Stimulated activated CD8-positive, alpha-beta memory T cell treated with anti-CD3 and anti-CD28 coated beads, Interleukin-4, amount 100 ng/mL, for 1 hour (primary cell): ENCODE measurements at places on chromosomes 13 and 19.

GRCh38 chr19:39212375-39212742 lies 8.3 kb upstream of the SYCN start:
- peak; percentile 5 for DNase-seq

- no peak for DNase-seq
These were observed 395.0 kb downstream of the PCDH9 start for GRCh38 chr13:66835040-66835628.

DNA sequence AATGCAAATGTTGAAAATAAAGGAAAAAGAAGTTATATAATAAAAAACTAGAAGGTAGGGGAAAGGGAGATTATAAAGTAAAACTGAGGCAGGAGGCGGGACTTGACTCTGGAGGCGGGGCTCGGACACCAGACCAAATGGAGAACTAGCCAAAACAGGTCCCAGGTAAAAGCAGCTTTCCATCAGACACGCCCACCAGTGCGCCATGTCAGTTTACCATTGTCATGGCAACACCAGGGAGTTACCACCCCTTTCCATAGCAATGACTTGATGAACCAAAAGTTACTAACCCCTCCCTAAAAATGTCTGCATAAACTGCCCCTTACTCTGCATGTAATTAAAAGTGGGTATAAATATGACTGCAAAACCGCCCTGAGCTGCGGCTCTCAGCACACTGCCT lies 70.9 kb downstream of the PEPD start:
- no peak for DNase-seq

DNA sequence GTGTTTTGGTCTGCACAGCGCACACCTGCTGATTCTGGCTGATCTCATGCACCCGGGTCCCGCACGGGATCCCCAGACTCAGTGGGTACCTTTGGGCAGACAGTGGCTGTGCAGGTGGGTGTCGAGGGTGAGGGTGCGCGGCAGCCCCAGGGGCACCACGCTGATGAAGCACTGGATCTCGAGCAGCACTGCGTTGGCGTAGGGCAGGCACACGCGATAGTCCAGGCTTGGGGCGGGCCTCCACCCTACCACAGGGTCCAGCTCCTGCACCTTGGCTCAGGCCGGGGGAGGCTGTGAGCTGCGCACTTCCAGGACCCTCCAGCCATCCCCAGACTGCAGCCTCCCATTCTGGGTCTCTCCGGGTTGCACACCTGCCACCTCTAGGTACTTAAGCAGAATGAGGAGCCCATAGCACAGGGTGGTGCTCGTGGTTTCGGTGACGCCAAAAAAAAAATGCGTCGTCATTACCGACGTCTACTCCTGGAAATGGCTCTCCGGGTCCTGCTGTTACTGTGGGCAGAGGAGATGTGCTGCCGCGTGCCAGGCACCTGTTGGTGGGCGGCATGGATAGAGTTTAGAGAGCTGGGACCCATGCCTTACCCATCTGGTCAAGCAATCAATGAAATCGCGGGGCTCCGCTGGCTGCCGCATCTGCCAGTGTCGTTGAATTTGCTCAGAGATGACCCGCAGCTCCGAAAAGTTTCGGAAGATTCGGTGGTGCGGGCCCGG lies 10.5 kb downstream of the EGLN2 start:
- DNase-seq = no peak

DNA sequence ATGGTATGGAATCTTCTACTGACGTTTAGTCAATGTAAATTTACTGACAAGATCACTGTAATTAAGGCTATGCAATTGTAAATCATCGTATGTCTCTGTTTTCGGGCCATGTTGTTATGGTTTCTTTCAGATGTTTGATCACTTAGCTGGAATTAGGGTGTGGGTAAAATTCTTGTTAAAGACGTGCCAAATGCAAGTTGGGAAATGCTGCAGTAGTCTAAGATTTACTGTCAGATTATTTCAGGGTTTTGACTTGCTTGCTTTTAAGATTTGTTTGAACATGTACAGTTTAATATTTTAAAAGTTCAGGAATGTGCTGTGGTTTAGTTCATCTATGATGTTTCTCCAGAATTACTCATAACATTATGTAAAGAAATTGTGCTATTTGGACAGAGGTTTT lies 10.8 kb downstream of the NDFIP2 start:
- no peak for DNase-seq

- DNase-seq = no peak
These were observed 370.9 kb downstream of the KLF5 start for GRCh38 chr13:73429701-73430100.

GRCh38 chr19:46529622-46530451 lies 34.2 kb upstream of the PNMA8B start:
- peak; percentile 57 for DNase-seq

DNA sequence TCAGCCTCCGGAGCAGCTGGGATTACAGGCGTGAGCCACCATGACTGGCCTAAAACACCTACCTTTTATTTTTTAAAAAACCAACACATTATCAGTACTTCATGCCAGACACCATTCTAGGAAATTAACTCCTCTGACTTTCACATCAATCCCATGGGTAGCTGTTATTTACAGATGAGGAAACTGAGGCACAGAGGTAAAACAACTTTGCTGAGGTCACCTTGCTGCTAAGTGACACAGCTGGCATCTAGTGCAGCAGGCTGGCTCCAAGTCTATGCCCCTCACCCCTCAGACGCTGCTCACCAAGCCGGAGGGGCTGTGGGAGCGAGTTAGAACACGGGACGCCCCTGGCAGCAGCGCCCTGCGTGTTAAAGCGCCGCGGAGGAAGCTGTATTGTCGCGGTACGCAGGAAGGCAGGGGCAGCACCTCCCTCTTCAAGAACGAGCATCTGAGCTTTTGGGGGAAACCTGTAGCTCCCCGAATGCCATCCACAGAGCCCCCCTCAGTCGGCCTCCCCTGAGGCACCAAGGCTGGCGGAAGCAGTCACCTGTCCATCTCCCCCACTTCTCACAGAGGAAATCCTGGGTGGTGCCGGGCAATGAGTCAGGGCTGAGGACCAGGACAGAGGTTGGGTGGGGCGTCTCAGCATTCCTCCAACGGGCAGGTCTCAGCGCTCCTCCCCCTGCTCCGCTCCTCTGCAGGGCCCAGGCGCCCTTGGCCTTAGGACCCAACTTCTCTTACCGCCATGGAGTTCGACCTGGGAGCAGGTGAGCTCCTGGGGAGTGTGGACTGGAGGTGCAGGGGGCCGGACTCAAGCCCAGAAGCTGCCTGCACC lies at the start of gene C19orf33:
C19orf33 (plus strand) TSS at position 735 of the 835 bp plus-strand sequence; CDS start at position 746, 11 bp downstream.
- DNase-seq = no peak

DNA sequence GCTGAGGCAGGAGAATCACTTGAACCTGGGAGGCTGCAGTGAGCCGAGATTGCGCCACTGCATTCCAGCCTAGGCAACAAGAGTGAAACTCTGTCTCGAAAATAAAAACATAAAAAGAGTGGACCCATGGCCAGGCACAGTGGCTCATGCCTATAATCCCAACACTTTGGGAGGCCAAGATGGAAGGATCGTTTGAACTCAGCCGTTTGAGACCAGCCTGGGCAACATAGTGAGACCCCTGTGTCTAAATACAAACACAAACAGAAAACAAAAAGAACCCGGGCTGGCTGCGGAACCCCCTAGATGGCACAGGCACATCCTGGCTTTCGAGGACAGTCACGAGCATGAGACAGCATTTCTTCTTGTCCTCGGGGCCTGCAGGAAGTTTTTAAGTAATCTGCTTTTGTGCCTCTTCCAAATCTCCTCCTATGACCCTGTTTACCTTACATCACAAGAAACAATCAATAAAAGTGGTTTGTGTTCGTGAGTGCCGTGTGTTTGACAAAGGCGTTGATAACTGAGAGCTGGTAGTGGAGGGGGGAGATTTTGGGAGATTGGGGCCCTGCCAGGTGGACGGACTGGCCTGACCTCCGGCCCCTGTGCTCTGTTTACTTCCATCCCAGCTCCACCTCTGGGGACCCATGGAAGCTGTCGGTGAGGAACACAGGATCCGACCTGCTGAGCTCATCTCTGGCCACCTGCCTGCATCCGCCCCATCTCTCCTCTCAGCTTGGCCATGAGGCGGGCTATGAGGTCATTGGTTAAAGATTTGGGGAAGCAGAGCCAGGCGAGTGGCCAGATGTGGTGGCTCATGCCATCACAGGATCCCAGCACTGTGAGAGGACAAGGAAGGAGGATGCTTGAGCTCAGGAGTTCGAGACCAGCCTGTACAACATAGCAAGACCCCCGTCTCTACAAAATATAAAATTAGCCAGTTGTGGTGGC lies 5.9 kb upstream of the GDF15 start:
- DNase-seq = no peak

GRCh38 chr13:113533161-113533840 lies 42.8 kb upstream of the DCUN1D2 start:
- no peak for DNase-seq

DNA sequence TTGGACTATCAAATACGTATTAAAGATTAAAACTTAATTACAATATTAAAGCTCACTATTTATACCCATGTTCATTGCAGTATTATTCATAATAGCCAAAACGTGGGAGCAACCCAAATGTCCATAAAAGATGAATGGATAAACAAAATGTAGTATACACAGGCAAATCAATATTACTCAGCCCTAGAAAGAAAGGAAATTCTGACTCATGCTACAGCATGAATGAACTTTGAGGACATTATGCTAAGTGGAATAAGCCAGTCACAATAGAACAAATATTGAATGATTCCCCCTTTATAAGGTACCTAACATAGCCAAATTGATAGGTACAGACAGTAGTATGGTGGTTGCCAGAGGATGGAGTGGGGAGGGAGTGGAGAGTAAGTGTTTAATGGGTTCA lies 457.3 kb downstream of the FGF14 start:
- no peak for DNase-seq

- DNase-seq = no peak
These were observed 8.8 kb downstream of the INAFM1 start for GRCh38 chr19:47283405-47284059.

- DNase-seq = no peak
These were observed 93.9 kb downstream of the GADD45B start for GRCh38 chr19:2569596-2570465.

- no peak for DNase-seq
These were observed 158.1 kb downstream of the EFNB2 start for GRCh38 chr13:106377341-106377740.

DNA sequence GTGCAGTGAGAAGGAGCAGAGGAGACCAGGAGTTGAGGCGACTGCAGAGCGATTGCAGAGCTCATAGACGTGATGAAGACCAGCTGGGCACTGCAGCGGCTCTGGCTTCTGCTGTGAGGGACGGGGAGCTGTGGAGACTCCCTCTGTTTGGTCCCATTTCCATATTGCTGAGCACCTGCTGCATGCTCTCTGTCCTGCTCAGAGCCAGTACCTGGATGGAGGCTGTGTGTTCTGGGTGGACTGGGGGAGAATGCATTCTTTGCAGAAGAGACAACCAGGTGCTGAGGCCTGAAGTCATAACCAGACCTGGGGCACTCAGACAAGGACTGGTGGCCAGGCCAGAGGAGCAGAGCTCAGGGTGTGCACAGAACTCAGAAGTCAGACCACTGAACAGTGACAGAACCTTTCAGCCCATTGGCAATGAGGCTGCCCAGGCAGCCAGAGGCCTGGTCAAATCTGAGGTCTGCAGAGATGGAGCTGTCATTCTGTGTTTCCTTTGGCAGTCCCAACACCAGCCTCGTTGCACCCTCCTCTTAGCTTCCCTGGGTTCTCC lies 1.3 kb upstream of the A1BG start:
- no peak for DNase-seq

- DNase-seq = no peak
These were observed 16.9 kb downstream of the MAG start for GRCh38 chr19:35308910-35309309.

DNA sequence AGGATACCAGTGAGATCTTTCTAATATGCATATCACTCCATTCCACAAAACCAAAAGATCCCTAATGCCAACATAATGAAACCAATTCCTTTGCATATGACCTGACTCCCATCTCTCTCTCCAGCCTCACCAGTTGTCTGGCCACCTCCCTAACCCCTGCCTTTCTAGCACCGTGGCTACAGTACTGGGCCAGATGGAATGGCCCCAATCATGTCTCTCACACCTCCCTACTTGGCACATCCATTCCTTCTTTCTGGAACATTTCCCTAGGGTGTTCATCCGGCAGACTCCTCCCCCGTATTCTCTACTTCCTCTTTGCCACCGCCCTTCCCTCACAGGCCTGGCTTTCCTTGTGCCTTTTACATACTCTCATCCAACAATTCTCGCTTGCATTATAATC lies 62.0 kb downstream of the GPALPP1 start:
- no peak for DNase-seq

DNA sequence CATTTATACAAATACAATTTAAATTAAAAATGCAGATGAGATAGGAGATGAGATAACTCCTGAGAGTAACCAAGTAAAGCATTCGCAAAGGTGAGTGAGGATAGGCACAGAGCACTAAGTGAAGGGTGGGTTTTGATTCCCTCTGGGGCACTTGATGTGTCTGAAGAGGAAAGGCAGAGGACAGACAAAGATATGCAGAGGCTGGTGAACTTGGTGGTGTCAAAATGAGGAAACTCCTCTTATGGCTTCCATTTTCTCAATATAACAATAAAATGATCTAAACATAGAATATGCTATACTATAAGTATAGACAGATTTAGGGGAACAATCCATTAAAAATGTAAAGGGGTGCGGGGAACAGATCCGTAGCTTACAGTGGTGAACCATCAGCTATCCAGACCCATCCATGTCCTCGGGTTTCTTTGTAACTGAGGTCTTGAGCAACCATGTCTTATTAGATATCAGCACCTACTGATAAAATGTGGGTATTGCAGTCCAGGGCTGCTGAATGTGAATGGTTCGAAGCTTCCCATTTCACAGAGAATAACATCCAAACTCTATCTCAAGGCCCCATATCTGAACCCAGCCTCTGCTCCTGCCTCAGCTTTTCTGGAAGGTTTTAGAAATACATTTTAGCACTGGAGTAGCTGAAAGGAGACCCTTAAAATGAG lies 73.9 kb upstream of the SLC10A2 start:
- no peak for DNase-seq

GRCh38 chr13:112456138-112457056 lies 80.2 kb downstream of the SPACA7 start:
- DNase-seq = no peak

DNA sequence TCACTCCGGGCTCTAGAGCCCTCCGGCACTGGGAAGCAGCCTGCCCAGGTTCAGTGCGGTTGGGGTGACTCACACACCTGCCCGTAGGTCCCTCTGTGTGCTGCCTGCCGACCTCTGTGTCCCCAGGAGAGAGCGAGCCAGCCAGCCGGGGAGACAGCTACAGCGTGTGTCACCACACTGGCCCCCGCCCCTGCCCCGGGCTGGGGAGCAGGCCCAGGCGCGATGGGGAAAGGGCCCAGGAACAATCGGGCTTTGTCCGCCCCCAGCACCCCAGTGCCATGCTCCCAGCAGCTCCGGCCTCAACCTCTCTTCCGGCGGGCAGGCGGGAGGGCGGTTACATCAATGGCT lies at the start of gene KLK6:
KLK6 (minus strand) TSS at position 179 of the 348 bp plus-strand sequence. CDS start 1,487 bp downstream, outside the sequence.
- DNase-seq = no peak

GRCh38 chr19:13104360-13104847 lies 1.7 kb upstream of the LYL1 start:
- DNase-seq = peak; percentile 44

- DNase-seq = no peak
These were observed 12.0 kb downstream of the TFDP1 start for GRCh38 chr13:113596321-113597200.

GRCh38 chr19:42487032-42487797 lies 41.1 kb downstream of the CEACAM1 start:
- DNase-seq = no peak
